Memory B cell (primary cell): ENCODE measurements at places on chromosomes 5 and 9.

GRCh38 chr5:134846641-134846960 is 833 bp downstream of the C5orf24 start:
- DNase-seq, result no peak

GRCh38 chr5:80834710-80835109 is 125.5 kb upstream of the RASGRF2 start:
- no peak for DNase-seq

GRCh38 chr5:171599957-171600612 is 180.6 kb downstream of the FGF18 start:
- DNase-seq, result no peak

DNA sequence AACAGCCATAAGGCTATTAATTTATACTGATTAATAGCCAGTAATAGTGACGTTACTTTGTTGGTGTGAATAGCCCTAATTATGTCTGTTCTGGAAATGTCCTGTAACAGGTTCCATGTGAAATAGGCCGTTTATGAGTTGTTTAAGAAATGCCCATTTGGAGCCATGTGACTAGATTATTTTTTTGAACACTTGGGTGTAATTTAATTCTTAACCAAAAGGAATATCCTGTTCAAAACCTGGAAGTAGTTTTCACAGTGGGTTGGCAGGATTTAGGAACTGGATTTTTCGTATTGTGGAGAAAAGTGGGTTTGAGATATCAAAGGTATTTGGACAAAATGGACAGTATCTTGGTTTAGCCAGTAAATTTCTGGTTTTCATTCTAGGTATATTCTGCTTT is 1.3 kb downstream of the TENT2 start:
- no peak for DNase-seq

GRCh38 chr9:134486596-134486995 is 155.0 kb upstream of the COL5A1 start:
- no peak for DNase-seq

GRCh38 chr5:1406681-1407640 is 38.3 kb downstream of the SLC6A3 start:
- DNase-seq, result no peak

DNA sequence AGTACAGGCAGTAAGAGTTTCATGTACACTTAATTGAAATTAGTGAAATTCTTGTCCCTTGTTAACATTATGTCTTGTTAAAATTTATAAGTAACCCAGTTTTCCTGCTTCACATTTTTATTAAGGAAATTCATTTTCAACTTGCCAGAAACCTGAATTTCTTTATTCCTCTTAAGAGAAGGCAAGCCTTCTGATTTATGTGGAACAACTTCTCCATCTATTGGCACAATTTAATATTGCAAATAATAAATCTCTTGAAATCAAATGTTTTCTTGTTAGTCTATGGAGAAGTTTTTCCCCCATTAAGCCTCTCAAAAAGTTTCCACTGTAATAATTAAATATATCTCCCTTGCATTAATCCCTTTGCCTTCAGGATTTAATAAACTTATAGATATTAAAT is 33.8 kb upstream of the ACO1 start:
- no peak for DNase-seq

GRCh38 chr9:73434826-73435225 is 283.2 kb downstream of the ANXA1 start:
- no peak for DNase-seq

DNA sequence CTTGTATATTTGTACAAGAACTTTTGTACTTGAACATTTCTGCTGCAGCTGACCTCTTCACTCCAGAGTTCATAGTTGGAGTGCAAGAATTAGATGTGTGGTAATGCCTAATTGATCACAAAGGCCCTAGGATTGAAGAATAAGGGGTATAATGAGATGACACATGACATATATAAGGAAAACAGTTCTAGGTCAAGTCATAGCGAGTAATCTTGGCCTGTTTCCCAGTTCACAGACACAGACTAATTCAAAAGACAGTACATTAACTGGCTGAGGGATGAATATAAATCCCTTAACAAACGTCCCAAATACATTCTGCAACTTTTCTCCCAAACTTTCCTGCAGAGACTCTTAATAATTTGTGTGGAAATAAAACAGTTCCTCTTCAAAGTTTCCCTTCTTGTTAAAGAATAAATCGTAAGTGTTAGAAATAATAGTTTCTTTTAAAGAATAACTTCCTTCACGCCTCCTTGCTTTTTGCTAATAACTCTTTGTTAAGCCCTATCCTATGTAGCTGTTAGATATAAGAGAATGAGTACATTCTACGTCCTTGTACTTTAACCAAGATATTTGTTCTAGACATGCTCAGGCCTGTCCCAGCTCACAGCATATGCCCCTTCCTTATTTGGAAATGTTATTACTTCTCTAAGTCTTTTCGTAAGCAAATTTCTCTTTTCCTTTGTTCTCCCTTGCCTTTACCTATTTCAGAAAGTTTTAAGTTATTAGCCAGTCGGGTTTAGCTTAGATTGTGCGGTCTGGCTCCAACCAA is 556.4 kb upstream of the CTNND2 start:
- no peak for DNase-seq

DNA sequence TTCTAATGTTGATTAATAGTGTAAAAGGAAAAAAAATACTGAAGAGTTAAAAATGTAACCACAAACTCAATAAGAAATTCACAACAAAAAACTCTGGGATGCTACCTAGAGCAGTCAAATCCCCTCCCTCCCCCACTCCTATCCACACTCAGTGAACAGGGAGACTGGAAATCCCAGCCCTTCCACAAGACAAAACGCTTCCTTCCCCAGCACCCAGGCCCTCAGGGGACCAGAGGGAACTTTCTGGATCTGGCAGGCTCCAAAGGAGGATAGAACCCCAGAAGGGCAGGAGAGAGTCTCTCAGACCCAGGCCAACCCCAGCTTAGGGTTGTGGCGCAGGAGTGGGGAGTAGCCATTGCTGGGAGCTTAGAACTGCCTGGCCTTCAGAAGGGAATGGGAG is 55.0 kb downstream of the DCP2 start:
- no peak for DNase-seq

DNA sequence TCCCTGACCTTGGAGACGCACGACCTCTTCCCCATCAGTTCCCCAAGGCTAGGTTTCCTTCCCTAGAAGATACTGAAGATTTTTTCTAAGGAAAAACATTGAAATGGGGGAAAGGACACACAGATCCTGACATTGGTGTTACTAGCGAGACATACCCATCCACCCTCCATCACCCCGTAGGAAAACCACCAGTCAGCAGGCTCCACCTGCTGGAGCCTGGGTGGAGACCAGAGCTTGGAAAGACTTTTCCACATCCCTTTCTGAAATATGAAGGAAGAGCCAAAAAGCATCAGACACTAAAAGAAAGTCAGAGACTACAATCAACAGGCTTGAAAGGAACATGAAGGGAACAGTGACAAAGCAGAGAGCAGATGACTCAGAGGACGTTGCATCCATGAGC is 638.0 kb downstream of the IRX1 start:
- no peak for DNase-seq

GRCh38 chr9:1747417-1747967 is 267.7 kb upstream of the SMARCA2 start:
- DNase-seq, result no peak

DNA sequence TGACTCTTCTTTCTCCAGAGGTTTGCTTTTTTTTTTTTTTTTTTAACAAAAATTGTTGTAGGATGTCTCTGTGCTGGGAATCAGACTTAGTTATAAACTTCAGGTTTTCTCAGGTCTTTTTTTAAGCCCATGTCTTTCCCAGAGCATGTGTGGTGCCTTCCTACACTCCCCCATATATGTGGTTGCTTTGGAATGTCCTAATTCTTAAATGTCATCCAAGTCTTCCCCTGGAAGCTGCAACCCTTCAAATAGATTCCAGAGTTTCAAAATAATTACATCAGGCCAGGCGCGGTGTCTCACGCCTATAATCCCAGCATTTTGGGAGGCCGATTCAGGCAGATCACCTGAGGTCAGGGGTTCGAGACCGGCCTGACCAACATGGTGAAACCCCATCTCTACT is 73.2 kb upstream of the FAM120A start:
- DNase-seq, result no peak

DNA sequence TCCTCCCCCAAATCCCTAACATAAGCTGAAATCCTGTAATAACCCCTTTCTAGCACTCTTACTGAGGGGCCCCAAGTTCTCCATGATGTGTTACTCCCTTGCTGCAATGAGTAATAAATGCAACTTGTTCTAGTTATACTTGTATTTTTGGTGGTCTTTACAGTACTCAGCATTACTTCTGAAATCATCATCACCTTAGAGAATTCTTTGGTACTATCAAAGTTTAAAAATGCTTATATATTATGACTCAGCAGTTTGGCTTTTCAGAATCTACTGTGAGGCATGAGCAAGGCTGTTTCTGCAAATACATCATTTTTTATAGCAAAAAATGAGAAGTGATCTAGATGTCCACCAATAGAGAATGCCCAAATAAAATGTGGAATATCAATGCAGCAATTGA is 20.7 kb upstream of the ROPN1L start:
- DNase-seq, result no peak

DNA sequence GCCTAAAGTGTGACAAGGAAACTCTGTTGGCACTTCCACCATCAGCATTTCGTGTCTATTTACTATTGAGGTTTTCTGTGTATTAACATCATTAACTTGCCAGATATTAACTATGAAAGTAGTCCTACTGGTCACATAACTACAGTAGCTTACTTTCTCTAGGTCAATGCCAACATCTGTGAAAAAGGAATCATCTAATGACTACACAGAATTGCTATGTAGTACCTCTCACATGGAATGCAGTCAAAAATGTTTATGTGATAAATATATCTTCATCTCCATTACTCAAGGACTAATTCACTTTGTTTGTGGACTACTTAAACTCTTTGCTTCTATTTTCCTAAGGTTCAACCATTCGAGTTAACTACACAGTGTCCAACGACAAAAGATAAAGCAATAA is 2.1 kb downstream of the SCAI start:
- DNase-seq, result no peak

GRCh38 chr9:83367326-83367725 is 170.9 kb downstream of the FRMD3 start:
- DNase-seq, result no peak

- no peak for DNase-seq
Measured at GRCh38 chr5:75356719-75357118, 19.7 kb downstream of the HMGCR start.

DNA sequence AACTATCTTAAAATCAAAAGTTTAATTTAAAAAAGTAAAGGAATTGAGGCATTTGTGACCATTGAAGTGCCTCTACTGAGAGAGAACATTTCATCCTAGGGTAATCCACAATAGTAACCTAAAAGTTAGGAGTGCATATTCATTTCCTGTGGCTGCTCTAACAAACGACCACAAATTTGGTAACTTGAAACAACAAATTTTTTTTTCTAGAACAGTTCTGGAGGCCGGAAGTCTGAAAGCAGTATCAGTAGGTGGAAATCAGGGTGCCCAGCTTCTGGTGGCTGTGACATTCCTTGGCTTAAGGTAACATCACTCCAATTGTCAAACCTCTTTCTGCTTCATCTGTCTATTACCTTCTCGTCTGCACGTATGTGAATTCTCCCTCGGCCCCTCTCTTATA is 67.1 kb upstream of the SSBP2 start:
- DNase-seq, result no peak

DNA sequence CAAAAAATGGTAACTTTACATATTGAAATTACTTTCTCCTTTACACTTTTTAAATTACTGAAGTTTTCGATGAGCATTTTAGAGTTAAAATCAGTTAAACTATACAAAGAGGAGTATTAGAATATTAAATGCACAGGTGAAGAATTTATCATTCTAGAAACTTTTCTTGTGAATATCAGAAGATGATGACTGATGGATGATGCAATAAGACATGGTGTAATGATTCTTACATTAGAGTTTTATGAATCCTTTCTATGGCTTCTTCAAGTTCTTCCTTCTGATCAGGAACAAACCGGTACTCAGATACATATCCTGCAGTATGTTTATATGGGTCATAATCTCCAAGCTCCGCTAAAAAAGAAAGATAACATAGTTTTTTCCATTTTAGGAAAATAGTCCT is 154.4 kb downstream of the EPB41L4A start:
- no peak for DNase-seq

- no peak for DNase-seq
Measured at GRCh38 chr9:137027369-137028262, at the start of gene ABCA2. ABCA2 (minus strand) TSS chr9:137028237; CDS start chr9:137028140, 97 bp downstream.

- no peak for DNase-seq
Measured at GRCh38 chr5:18023275-18023674, 389.0 kb downstream of the TAF11L14 start.

DNA sequence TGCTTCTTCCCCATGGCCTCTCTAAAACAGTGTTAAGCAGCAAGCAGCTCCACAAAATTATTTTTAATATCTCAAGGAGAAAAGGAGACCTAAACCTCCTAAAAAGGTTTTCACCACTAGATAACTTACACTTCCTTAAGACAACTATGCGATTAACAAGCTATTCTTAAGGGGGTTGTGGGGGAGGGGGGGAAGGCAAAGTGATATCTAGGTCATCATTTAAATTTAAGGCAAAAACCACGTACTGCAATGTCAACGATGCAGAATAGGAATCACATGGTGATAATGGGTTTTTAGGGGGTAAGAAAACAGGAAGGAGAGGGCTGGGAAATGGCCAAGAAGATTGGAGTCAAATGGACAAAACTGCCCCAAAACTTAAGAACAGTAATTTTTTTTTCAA is 32.6 kb downstream of the CSNK1A1 start:
- DNase-seq, result no peak

DNA sequence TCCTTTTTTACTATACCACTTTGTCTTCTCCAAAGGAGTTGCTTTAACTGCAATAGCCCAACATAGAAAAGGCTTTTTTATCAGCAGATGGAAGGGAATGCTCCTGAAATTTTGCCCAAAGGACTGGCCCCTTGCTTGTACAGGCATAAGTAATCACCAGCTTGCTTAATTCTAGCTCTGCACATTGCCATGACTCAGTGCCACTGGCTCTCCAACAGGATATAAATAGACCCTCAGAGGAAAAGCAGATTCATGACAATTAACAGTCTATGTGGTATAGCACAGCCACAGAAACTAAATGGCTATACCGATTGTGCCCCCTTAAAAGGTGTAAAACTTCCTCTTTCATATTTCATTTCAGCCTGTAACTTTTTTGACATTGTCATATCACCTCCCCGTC is 227.0 kb downstream of the ZNF608 start:
- DNase-seq, result no peak

- DNase-seq, result no peak
Measured at GRCh38 chr5:74538206-74538661, 102.3 kb downstream of the ENC1 start.

DNA sequence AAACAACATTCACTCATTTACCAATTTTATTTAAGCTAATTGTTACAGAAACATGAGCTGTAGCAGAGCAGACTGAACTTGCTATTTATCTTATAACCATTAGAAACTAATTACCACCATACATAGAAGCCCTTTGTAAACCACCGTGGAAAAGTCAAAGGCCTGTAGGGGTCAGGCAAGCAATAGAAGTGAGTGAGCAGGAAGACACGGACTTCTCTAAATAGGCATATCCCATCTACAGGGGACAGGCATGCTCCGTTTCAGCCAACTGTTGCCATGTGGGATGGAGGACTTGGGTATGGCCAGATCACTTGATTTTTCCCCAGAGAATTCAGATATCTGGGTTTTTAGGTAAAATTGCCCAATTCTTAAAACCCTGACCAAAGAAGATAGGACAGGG is 44.8 kb downstream of the PRRC1 start:
- DNase-seq, result no peak

GRCh38 chr5:136364307-136364706 is 1.0 kb downstream of the TRPC7 start:
- no peak for DNase-seq

GRCh38 chr5:141574122-141574510 is 44.7 kb downstream of the DIAPH1 start:
- no peak for DNase-seq

- no peak for DNase-seq
Measured at GRCh38 chr9:95370064-95370463, 52.6 kb upstream of the FANCC start.

GRCh38 chr9:32454280-32454679 is 69.8 kb downstream of the ACO1 start:
- DNase-seq, result no peak
